ENCODE measurements at places on chromosomes 16 and 17.

GRCh38 chr16:4512473-4512872, 26.1 kb downstream of the CDIP1 start:
- DNase-seq: no peak

DNA sequence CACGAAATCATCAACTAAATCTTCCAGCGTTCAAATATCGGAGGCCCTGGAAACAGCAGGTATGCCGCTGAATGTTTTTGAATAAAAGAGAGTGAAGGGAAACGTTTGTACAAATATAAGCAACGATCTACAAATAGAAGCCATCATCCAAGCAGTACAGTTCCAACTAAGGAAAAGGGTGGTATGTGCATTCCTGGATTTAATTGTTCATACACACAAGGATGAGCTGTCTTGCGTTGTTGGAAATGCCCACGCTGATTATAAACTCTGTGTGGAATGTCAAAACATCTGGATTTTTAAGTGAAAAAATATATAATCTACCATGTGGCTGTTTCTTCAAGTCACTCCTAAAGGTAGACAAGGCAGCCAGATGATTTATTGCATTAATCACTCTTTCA, 191.8 kb upstream of the HSBP1 start:
- no peak for DNase-seq

- no peak for DNase-seq
Observed at GRCh38 chr17:59778996-59779395, 71.5 kb downstream of the VMP1 start.

DNA sequence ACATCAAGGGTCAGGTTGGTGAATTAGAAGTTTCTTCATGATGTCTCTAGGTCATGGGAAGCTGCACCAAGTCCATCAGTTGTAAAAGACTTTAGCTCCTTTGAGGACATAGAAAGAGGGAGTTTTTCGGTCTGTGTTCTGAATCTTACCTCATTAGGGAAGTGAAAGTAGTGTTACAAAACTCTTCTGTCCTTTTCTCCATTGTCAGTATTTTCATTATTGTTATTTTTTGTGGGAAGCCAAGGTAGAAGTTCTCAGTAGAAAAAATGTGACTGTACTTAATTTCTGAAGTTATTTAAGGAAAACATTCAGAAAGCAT, 24.2 kb downstream of the MAP3K3 start:
- no peak for DNase-seq

GRCh38 chr17:42315402-42316156, 27.3 kb downstream of the STAT5A start:
- no peak for DNase-seq

DNA sequence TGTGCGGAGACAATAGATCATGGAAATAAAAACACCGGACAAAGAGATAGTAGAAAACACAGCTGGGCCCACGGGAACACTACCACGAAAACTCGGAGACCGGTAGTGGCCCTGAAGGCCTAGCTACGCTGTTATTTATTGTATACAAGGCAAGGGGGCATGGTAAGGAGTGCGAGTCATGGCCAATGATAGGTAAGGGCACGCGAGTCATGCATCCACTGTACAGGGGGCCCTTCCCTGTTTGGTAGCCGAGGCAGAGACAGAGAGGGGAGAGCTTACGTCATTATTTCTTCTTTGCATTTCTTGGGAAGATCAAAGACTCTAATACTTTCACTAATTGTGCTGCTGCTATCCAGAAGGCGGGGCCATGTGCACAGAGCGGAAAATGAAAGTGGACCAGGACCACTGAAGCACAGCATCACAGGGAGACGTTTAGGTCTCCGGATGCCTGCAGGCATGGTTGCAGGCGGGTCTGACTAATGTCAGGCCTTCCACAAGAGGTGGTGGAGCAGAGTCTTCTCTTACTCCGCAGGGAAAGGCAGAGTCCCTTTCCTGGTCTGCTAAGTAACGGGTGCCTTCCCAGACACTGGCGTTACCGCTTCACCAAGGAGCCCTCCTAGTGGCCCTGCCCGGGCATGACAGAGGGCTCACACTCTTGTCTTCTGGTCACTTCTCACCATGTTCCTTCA, 74.4 kb upstream of the ARL4D start:
- no peak for DNase-seq

DNA sequence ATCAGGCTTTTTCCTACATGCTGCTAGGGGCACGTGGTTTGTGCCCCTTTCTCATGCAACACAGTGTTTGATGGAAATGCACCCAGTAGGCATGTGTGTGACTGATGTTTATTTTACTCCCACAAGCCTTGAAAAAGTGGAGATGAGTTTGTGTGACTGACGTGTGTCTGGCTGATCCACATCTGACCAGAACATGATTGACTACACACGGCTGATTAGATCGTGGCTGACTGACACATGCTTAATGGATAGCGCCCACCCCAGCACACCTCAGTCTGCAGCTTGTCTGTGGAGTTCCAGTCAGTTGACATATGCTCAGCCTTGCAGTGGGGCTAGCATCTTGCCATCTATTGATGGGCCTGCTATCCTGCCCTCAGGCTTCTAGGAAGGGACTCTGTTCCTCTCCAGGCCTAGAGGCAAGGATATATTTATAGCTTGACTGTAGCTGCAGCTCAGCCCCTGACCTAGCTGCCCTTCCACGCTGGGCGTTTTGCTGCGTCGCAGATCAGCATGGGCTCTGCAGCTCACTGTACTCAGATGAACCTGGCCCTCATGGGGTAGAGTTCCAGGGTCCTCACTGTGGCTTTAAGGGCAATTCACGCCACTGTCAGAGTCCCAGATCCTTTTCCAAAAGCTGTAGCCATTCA, 112.3 kb downstream of the HS3ST2 start:
- no peak for DNase-seq

- DNase-seq: peak; percentile 73
Observed at GRCh38 chr16:8720080-8720966, 45.9 kb downstream of the ABAT start.

GRCh38 chr17:17119533-17119932, 77.3 kb downstream of the MPRIP start:
- DNase-seq: no peak

DNA sequence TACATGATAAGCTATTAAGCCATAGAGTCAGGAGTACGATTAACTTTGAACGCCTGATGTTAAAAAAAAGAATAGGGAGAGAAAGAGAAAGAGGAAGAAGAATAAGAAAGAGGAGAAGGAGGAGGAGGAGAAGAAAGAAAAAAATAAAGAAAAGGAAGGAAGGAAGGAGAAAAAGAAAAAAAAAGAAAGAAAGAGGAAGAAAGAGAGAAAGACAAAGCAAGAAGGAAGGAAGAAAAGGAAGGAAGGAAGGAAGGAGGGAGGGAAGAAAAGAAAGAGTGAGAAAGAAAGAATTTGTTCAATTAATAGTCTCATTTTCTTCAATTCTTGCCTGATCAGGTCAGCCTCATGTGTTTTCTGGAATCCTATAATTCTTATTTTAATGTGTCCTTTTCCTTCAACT, 33.7 kb downstream of the HS3ST2 start:
- DNase-seq: no peak

DNA sequence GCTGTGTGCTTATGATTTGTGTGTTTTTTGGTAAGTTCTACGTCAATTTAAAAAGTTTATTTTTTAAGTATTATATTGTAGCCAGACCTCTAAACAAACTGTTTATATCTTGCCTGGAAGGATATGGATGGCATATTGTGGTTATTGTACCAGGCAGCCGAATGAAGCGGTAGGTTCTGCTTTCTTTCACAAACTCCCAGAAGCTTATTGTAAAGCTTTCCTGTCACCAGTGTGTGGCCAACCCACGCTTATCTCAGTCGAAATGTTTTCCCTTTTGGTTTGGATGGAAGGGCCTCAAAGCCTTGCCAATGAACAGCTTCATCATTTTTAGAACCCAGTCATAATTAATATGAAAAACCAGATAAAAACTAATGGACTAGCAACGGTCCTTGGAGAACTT, 53.1 kb downstream of the CYB5B start:
- no peak for DNase-seq

GRCh38 chr16:2808181-2808580, 8.9 kb upstream of the PRSS21 start:
- DNase-seq: no peak

- DNase-seq: peak; percentile 95
Observed at GRCh38 chr17:79164913-79165695, 90.5 kb downstream of the ENGASE start.

DNA sequence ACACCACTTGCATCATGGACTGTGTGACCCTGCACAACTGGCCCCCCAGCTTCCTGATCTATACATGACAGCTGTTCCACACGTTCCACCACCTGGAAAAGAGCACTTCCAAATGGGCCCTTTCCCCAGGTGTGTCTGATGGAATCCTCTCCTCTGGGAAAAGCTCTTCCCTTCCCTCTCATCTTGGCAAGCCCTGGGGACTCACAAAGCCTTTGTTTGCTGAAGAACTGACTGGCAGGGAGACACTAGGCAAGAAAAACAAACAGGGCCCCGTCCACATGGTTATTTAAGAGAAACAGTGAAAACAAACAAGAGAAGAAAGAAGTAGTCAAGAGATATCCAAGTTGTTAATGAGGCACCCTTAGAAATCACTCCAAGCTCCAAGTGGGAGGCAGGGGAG, 52.6 kb downstream of the C16orf95 start:
- no peak for DNase-seq

GRCh38 chr16:78292844-78293380, 193.5 kb downstream of the WWOX start:
- no peak for DNase-seq

DNA sequence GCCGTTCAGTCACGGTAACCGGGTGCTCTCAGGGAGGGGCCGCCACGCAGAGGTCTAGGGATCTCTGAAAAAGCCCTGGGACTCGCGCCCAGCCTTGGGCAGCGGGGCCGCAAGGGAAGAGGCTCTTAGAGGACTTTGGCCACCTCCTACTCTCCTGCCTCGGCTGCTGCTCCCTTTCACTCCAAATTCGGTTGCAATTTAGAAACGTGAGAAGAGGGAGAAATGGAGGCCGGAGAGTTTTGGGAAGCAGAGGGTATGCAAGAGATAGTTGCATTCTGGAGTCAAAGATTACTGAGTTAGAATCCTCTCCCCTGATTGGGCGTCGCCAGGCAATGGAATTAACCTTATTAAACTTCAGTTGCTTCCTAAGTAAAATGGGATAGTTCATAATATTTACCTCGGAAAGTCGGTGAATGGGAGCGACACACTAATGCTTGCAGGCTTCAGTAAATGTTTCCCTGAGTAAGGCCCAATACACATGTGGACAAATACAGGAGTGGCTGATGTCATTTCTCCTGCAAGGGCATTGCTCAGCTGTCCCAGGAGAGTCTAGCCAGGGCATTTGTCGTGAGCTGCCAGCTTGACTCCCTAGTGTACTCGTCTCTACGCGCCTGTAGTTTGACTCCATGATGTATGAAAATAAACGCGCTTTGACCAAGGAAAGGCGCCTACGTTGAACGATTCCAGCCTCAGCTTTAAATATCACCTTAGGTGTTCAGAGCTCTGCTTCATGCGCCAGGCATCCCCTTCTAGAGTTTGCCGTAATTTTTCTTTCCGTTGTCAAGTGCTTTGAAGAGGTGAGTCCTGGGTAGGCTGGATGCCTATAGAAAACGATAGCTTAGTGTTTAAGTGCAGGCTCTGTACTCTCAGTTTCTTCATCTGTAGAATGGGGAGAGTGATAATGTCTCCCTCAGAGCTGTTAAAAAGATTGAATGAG, 667 bp downstream of the OGFOD1 start:
- DNase-seq: peak; percentile 70

DNA sequence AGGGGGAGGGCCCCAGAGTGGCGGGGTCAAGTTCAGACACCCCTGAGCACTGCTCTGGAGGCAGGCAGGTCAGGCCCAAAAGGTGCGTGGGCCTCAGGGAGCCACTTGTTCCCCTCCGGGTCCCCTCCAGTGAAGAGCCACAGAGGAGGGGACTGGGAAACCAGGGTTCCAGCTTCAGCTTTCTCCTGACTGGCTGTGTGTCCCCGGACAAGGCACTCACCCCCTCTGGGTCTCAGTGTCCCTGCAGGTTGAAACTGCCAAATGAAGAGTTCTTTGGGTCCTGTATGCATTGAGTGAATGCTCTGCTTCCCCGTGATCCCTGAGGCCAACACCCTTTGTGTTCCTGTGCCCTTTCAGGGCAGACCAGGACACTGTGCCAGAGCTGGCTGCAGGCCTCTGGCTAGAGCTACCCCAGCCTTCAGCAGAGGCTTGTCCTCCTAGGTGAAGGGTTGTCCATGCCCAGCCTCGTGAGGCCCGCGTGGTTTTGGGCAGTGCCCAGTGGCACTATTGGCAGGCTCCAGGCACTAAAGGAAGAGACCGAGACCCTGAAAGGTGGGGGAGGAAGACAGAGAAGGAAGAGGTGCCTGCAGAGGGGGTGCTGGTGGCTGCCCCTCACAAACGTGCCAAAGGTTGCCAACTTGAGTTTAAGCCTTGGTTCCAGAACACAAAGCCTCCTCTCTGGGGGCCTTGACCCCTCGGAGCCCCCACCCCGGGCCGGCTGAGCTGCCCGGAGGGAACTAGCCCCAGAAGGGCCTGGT, 13.3 kb upstream of the WNT3 start:
- no peak for DNase-seq

GRCh38 chr17:82127704-82128103, 29.7 kb upstream of the FASN start:
- no peak for DNase-seq

DNA sequence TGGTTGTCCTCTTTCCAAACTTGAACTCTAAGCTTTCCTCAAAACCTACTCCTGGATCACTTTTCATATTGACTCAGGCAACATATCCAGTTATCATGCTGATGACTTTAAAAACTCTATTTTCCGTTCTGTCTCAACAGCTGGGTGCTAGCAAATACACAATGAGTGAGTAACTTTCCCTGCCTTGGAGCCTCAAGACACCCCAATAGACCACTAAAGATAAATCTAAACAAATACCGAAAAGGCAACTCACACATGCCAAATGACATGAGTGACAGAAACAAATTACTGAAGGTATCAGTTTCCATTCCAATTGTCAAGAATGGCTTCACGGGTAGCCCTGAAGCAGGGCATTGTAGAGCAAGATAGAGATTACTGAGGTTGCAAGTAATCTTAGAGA, 15.7 kb upstream of the TMEM101 start:
- DNase-seq: no peak

- no peak for DNase-seq
Observed at GRCh38 chr16:69411064-69411985, 13.1 kb upstream of the CYB5B start.

GRCh38 chr17:46984892-46985291, 5.8 kb upstream of the RPRML start:
- DNase-seq: peak; percentile 90

DNA sequence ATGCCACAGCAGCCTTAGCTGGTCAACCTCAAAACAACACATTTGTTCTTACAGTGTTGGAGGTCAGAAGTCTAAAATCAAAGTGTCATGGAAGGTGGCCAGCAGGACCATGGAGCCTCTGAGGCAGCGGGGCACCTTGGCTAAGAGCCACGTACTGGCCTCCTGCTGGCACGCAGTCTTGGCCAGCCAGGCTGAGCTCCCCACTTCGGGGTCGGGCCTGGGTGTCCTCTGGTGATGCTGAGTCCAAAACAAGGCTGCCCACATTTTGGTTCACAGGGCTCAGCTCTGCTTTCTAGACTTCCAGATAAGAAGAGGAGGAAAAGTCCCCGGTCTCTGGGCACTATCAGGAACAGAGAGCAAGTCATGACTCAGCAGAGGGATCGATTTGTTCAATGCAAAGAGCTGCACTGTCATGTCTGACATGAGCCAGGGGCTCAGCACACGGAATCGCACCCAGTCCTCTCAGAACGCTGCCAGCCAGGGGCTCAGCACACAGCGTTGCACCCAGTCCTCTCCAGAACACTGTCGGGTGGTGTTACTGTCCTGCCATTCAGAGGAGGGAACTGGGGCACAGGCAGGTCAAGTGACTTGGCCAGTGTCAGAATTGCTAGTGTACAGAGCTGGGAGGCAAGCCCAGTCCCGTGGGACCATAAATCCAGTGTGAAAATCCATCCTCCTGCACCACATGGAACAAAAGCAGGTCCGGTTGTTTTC, 2.5 kb downstream of the LGALS9 start:
- no peak for DNase-seq

- DNase-seq: no peak
Observed at GRCh38 chr16:23195366-23195978, 12.9 kb downstream of the SCNN1G start.
